ENCODE measurements at places on chromosomes 16 and 17. TPM values are rescaled to one million over a fixed set of nuclear protein-coding genes. Genes with fewer than 3 reads are reported as not detected.

MYH10 gene
- total RNA-seq: 35.4 TPM

GINS2 gene
- total RNA-seq: not detected

OR1A1 gene
- total RNA-seq: not detected

DNA sequence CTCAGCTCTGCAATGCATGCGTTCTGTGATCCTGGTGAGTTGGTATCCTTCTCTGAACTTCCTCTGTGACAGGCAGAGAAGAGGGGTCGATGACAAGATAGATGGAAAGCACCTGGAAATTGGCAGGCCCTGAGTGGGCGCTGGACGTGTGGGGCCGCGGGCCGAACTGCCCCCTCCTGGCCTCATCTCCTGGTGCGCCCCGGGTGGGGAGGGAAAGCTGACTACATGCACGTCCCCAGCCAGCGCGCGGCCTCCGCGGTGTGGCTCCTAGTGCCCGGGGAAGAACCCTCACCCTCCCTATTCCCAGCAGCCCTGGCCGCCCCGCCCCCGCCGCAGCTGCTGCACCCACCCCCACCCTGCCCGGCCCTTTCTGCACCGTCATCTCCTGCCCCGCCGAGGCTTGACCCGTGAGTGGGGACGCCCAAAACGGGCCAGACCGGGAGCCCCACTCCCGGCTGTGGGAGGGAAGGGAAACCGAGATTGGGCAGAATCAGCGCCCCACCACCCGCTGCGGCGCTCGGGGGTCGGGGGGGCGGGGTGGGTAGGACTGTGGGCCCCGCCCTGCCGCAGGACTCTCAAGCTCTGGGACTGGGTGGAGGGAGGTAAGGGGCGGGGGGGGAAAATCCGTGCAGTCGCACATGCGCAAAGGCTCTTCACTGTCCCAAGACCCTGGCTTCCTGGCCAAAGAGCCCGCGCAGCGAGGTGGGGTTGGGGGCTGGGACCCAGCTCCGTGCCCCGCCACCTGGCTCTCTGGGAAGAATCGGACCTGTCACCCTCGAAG, at the start of gene NOL3:
Gene NOL3 (plus strand): TSS at position 371 of the 781 bp plus-strand sequence.
- H3K27ac ChIP-seq: peak within 1 kb of the TSS; percentile 94
- peak; percentile 62 for DNase-seq
- H3K36me3 ChIP-seq: no peaks in the 10 kb centered on the region
- H3K4me3 ChIP-seq: peak within 1 kb of the TSS; percentile 57
- peaks cover 34% of the 10 kb centered on the region for H3K4me1 ChIP-seq

DNA sequence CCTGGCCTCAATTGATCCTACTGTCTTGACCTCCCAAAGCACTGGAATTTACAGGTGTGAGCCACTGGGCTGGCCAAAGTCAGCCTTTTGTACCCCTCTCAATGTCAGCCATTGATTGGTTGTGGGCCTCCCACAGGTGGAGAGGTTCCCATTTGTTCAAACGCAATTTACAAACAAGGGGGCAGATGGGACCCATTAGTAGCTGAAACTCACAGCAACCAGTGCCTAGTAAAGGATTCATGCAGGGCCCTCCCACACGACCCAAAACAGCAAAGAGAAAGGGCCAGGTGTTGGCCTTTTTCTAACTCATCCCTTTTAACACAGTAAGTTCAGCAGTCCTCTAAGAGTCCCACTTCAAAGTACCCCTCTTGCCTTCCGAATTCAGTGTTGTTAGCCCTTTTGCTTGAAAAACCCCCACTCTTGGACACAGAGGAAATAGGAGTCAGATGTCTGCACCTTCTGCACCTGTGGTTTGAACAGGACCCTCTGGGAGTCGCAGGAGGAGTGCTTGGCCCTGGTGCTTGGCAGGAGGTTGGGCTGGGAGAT, 89.2 kb downstream of the PITPNC1 start:
- H3K27ac ChIP-seq: no peak overlapping the region
- no peaks in the 10 kb centered on the region for H3K4me1 ChIP-seq
- no peak overlapping the region for H3K4me3 ChIP-seq

DNA sequence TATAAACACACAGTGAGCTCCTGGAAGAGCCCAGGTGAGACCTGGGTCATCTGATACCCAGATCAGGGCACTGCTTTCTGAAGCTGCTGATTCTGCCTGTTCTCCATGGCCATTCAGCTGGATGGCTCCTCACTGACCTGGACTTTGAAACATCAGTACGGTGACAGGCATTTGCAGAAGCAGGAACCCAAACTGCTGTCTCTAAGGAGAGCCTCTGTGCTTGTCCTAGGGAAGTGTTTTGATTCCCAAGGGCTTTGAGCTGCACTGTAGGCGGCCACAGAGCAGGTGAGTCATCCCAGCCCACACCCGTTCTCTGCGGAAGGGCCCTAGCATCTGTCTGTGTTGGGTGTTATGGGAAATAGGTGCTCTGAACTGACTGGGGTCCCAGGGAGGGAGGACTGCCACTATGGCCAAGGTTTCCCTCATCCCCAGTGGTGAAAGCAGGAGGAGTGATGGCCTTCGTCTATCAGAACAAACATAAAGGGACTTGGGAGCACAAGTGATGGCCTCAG, 60.7 kb upstream of the ADCY9 start:
- no peak overlapping the region for H3K4me3 ChIP-seq
- no peaks in the 10 kb centered on the region for H3K36me3 ChIP-seq
- no peaks in the 10 kb centered on the region for H3K27me3 ChIP-seq
- no peak for DNase-seq
- H3K4me1 ChIP-seq: no peaks in the 10 kb centered on the region

GRCh38 chr17:34502426-34502825, 77.0 kb upstream of the TMEM132E start:
- no peak for DNase-seq
- no peak overlapping the region for H3K4me3 ChIP-seq
- no peaks in the 10 kb centered on the region for H3K4me1 ChIP-seq
- H3K36me3 ChIP-seq: no peaks in the 10 kb centered on the region
- H3K27me3 ChIP-seq: no peaks in the 10 kb centered on the region

- DNase-seq: no peak
- H3K4me1 ChIP-seq: no peaks in the 10 kb centered on the region
- H3K27ac ChIP-seq: no peak overlapping the region
- H3K36me3 ChIP-seq: no peaks in the 10 kb centered on the region
Observed at GRCh38 chr17:62870030-62870541, 62.0 kb upstream of the MARCHF10 start.

GRCh38 chr17:4165301-4166010, 22.5 kb downstream of the CYB5D2 start:
- no peaks in the 10 kb centered on the region for H3K4me1 ChIP-seq
- no peaks in the 10 kb centered on the region for H3K27me3 ChIP-seq
- H3K4me3 ChIP-seq: no peak overlapping the region

DNA sequence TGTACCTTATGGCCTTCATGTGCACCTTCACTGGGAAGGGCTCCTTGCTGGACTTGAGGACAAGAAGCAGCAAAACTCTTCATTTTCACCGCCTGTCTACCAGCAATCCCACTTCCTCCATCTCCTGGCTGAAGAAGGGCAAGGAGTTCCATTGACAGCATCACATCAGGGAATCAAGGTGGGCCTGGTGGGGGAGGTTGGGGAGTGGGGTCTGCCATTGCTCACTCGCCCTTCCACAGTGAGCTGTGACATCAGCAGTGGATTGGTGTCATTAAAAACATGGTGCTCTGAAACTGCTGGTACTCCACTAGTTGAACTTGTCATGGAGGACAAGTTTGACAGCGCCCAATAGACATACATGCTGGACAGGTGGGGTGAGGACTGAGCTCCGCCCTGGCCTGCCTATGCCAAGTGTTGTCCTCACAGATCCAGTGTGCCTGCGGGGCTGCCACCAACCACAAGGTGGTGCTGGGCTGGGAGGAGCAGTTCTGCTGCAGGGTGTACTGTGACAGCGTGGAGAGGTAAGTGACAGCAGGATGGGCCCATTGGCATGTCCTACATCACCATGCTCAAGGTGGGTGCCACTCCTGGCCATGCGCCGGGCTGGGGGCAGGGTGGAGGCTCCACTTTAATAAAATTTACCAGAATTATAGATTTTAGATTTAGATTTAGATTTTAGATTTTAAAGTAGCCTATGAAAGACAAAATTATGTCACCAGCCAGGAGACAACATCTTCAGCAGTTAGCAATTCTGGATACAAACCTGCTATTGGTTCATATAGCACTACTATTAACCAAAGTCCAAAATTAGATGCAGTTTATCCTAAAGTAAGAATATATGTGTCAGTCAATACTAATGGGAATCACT, 1729.1 kb downstream of the TP53TG3F start:
- H3K36me3 ChIP-seq: no peaks in the 10 kb centered on the region
- H3K4me3 ChIP-seq: no peak overlapping the region
- H3K4me1 ChIP-seq: no peaks in the 10 kb centered on the region
- H3K27ac ChIP-seq: no peak overlapping the region
